ENCODE measurements at places on chromosomes 12 and 14. TPM values are rescaled to one million over a fixed set of nuclear protein-coding genes. Genes with fewer than 3 reads are reported as not detected.

The SERPINA10 gene
- not detected for total RNA-seq

DNA sequence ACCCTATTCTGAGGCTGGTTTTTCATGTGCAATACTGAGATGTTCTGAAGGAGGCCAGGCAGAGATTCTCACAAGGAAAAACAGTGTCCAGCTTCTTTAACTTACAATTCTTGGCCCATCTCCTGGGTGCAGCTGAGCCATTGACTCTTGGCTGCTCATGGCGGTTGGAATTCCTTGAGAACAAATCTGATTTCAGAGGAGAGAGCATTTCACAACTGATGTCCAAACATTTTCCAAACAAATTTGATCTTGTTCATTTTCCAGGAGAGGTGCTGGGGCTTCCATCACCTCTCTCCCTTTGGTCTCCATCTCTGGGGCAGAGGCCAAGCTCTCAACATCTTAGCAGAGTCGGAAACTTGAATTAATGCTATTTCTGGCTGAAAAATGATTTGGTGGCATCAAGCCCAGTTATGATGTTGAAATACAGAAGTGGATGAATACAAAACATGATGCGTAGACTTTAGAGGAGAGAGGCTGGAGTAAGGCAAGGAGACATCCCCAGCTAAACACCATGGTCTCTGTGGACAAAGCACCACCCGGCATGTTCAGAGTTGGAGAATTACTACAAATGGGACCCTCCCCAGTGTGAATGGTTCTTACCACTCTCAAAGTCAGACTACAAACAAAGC, 593.0 kb downstream of the VRK1 start:
- DNase-seq = no peak

The PTPN21 gene
- 2.4 TPM for total RNA-seq

The OTX2 gene
- total RNA-seq = not detected

Data from SK-MEL-5 (cell line).